Globus pallidus (tissue), 1 donor: ENCODE measurements at places on chromosomes 13 and 19.

DNA sequence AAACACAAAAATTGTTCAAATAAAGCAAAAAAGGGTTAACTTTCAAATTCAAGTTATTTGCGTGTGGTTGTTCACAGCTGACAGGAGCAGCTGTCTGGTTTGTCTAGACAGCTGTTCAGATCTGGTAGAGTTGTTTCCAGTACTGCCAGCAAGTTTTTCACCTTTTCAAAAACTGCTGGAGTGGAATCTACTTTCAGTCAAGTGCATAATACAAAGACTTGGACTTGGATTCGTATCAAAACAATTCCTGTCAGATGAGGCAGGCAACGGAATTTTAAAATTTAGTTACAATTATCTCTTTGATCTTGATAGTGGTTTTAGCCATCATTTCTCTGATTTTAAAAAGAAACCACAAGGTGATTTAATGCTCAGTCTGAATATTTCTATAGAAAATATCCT, 51.7 kb upstream of the EEF1AKMT1 start:
- DNase-seq: no peak

GRCh38 chr13:19681517-19681916, 48.1 kb downstream of the MPHOSPH8 start:
- no peak for DNase-seq

GRCh38 chr19:49793561-49793840, 19.6 kb downstream of the FUZ start:
- DNase-seq: no peak

DNA sequence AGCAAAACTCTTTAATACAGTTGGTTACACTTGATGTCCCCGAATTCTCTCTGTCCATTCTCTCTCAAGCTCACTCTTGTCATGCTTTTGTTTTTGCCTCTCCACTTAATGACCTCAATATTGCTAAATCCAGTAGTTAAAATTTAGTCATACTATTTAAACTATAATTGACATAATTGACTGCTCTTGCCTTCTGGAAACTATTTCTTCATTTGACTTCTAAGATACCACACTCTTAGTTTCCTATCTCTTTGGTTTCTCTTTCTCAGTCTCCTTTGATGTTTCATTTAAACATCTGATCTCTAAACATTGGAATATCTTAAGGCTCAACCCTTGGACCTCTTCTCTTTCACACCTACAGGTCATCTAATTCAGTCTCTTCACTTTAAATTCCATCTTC, 211.3 kb downstream of the COG6 start:
- DNase-seq: no peak
